Transverse colon (tissue), 4 donors: ENCODE measurements at places on chromosomes 5 and 9.

DNA sequence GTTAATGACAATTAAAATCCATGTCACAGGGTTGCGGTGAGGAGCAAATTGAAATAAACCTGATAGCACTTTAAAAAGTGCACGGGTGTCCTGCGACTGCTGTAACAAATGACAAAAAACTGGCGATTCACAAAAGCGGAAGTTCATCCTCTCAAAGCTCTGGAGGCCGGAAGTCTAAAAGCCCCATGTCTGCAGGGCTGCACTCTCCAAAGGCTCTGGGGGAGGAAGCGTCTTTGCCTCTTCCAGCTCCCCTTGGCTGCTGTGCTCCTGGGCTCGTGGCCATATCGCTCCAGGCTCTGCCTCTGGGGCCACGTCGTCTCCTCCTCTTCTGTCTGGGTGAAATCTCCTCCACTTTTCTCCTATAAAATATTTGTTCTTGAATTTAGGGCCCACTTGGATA, 273.9 kb upstream of the IRX2 start:
- no peak for DNase-seq
- no peaks in the 10 kb centered on the region for H3K4me1 ChIP-seq
- H3K27me3 ChIP-seq = no peaks in the 10 kb centered on the region

DNA sequence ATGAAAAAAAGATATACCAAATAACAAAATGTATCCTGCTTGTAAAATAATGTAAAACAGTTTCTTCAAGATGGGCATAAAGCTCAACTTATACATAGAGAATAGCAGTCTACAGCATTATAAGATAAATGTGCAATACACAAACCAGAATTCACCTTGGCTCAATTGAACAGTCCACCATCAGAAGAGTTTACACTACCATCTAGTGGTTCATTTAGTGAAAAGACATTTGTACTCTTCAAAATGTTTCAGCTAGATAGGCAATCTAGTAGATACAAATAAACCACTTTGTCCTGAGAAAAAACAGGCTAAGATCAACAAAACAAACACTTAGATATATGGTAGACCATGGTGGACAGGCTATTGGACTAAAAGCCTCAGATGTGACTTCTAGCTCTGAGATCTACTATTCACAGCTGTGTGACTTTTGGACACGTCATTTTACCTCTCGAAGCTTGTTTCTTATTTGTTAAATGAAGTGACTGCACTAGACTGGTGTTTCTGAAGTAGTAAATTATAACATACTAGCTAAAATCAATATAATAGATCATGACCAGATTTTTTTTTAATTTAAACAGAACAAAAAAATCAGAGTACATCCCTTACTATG, 22.1 kb upstream of the TPD52L3 start:
- H3K4me3 ChIP-seq = no peak overlapping the region
- no peak overlapping the region for H3K27ac ChIP-seq
- DNase-seq = no peak
- no peaks in the 10 kb centered on the region for H3K4me1 ChIP-seq
- no peaks in the 10 kb centered on the region for H3K36me3 ChIP-seq

- H3K27me3 ChIP-seq = no peaks in the 10 kb centered on the region
- DNase-seq = no peak
- no peaks in the 10 kb centered on the region for H3K4me1 ChIP-seq
These were observed 122.2 kb downstream of the SLC28A3 start for GRCh38 chr9:84218322-84218721.

- no peak overlapping the region for H3K4me3 ChIP-seq
- H3K36me3 ChIP-seq = no peaks in the 10 kb centered on the region
- H3K4me1 ChIP-seq = no peaks in the 10 kb centered on the region
- H3K27me3 ChIP-seq = no peaks in the 10 kb centered on the region
These were observed 114.7 kb upstream of the ADAMTS19 start for GRCh38 chr5:129345213-129345924.

- no peak overlapping the region for H3K27ac ChIP-seq
- H3K4me1 ChIP-seq = no peaks in the 10 kb centered on the region
- H3K27me3 ChIP-seq = no peaks in the 10 kb centered on the region
- no peak for DNase-seq
- H3K4me3 ChIP-seq = no peak overlapping the region
These were observed 83.5 kb upstream of the GNAQ start for GRCh38 chr9:78115073-78115472.

DNA sequence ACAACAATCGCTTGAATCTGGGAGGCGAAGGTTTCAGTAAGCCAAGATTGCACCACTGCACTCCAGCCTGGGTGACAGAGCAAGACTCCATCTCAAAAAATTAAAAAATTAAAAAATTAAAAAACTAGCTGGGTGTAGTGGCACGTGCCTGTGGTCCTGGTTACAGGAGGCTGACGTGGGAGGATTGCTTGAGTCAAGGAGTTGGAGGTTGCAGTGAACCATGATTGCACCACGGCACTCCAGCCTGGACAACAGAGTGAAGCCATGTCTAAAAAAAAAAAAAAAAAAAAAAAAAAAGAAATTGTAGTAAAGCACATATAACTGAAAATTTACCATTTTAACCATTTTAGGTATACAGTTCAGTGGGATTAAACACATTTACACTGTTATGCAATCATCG, 13.1 kb upstream of the CCIN start:
- peak overlapping the region; percentile 86 for H3K27ac ChIP-seq
- H3K4me1 ChIP-seq = peaks cover 22% of the 10 kb centered on the region
- H3K4me3 ChIP-seq = no peak overlapping the region
- no peak for DNase-seq
- no peaks in the 10 kb centered on the region for H3K27me3 ChIP-seq

- H3K27ac ChIP-seq = no peak overlapping the region
- no peak for DNase-seq
- H3K4me3 ChIP-seq = no peak overlapping the region
- H3K4me1 ChIP-seq = no peaks in the 10 kb centered on the region
These were observed 135.2 kb downstream of the C9orf152 start for GRCh38 chr9:110072597-110073355.
